Mammary epithelial cell (primary cell): ENCODE measurements at places on chromosomes 11 and 22.

GRCh38 chr11:14645015-14645912 is 1.7 kb downstream of the PDE3B start:
- peak; percentile 11 for DNase-seq

GRCh38 chr22:20866736-20867135 is 7.9 kb downstream of the SNAP29 start:
- DNase-seq: no peak

GRCh38 chr11:44606472-44606871 is 41.0 kb downstream of the CD82 start:
- no peak for DNase-seq

DNA sequence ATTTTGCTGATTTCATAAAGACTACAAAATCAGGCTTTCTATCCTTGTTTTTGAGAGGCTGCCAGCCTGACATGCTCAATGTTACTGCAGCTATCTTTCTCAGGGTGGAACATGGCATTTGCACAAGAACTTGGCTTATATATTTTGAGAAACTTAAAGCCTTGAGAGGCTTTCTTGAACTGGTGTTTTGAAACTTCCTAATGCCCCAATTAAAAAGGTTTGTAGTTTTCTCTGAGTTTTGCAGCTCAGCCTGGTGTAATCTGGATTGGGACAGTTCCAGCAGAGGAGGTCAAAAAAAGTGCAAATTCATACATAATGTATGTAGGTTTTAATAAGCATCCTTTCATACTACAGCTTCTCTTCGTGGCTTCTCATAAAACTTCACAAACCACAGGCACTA is 223.4 kb downstream of the FAM76B start:
- no peak for DNase-seq

GRCh38 chr11:2301631-2302305 is at the start of the genes C11orf21 and TSPAN32:
Gene C11orf21, minus strand, starts transcription at chr11:2301918. Its CDS starts 110 bp downstream, at chr11:2301808.
Gene TSPAN32, plus strand, starts transcription at chr11:2302013. Its CDS starts 137 bp downstream, at chr11:2302150.
- no peak for DNase-seq

GRCh38 chr22:20517422-20517821 is 10.0 kb downstream of the MED15 start:
- peak; percentile 71 for DNase-seq

GRCh38 chr11:116263770-116264169 is 509.0 kb downstream of the BUD13 start:
- DNase-seq: no peak

GRCh38 chr11:105491394-105491793 is 118.5 kb upstream of the GRIA4 start:
- no peak for DNase-seq

DNA sequence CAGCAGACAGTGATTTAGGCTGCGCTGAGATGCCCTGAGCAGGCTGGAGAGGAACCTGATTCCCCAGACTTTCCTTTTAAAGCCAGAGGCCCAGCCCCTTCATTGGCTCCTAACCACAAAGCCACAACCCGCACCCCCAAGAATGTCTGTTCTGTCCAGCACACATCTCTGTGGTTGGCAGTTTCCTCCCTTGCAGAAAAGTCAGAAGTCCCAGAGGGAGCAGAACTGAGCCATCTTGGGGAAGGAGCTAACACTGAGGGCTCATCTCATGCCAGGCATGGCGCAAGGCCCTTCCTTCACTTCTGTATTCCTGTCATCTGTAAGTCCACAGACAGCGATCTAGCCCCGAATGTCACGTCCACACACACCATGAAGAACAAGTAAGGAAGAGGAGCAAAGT is 97.1 kb upstream of the SYT13 start:
- peak; percentile 6 for DNase-seq

DNA sequence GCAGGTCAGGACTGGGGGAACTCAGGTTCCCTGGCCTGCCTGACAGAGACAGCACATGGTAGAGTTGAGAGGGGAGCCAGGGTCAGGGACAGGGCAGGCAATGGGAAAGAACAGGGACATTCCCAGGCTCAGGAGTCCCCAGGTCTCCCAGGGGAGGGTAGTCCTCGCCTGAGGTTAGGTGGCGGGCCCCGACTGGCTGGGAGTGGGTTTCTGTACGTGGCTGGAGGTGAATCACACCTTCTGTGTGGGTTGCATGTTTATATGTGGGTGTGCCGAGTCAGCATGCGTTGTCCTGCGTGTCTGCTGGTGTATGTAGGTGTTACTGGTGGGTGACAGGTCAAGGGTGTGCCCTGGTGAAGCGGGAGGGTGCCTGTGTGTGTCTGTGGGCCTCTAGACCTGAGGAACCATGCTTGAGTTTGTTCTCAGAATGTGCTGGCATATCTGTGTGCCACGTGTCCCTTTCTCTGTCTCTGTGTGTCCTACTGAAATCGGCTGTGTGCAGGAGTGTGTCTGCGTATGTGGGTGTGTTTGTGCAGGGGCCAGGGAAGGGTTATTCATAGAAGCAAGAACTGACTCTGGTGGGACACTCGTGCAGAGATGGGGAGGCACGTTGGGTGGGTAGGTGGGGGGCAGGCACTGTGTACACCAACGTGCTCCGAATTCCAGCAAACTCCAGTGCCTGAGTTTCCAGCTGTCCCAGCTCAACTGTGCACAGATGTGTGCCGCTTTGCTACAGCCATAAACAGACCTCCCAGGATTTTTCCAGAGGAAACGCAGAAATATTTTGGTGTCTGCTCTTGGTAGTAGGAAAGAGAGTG is 23.8 kb upstream of the OAF start:
- DNase-seq: peak; percentile 93

DNA sequence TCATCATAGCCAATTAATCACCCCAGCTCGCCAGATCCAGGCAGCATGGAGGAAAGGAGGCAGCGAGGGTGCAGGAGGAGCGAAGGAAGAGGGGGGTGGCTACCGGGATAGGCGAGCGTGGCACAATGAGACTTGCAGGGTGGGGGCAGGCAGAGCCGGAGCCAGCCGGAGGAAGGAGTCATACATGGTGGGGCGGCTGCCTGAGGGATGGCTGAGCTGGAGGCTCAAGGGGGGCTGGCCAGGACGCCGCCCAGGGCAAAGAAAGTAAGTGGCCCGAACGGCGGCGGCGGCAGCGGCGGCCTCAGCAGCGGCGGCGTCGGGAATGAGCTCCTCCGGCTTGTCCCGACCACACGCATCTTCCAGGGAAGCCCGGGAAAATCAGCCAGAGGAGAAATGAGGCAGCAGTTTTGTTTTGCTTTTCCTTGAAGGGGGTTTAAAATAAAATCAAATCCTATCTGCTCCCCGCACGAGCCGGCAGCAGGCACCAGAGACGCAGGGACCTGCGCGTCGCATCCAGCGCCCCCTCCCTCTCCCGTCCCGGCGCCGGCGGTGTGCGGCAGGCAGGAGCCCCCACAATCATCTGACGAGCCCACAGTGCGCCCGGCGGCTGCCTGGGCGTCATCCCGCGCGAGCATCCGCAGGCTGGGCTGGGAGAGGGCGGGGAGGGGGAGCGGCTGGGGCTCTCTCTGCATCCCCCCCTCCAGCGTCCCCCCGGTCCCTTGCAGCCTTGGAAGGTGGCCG is 263.6 kb downstream of the CTTN start:
- peak; percentile 25 for DNase-seq

DNA sequence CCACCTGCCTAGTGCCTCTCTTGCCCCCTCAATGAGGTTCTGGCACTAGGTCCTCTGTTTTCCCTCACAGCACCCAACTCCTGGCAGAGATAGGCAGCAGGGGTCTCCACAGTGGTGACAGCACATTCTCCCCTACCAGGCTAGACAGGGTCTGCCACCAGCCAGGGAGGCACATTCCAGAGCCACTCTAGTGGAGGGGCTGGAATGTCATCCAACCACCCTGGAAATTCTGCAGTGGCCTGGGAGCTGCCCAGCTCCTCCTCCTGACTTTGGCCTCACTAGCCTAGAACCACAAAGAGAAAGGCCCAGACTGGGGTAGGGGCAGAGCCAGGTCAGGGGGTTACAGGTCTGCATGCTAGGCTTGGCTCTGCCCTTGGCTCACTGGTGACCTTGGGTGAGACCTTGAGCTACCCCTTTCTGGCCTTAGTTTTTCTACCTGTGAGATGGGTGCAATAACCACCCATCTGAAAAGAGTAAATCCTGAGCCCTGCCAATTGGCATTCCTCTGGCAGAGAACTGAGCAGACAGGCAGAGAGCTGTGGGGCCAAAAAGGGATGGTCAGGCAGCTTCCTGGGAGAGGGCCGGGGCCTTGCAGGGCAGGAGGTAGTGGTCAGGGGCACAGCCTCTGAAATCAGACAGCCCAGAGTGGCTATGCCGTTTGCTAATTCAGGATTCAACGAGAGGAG is 7.1 kb downstream of the P2RY2 start:
- no peak for DNase-seq

- no peak for DNase-seq
These were observed 30.7 kb downstream of the FAM168A start for GRCh38 chr11:73566977-73567755.

DNA sequence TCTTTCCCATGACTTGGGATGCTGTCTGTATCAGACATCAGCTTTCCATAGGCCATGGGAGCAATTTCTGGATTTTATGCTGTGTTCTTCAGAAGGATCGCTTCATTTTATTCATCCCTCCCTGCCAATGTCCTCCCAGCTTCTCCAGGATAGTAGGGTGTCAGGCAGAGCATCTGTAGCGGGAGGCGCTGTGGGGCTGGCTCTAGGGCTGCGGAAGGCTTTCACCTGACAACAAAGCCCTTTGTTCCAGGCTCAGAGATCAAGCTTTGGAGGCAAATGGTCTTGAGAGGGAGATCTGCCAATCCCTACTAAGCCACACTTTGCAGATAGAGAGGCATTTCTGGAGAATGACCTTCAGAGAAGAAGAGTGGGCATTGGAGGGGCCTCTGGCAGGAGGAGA is 29.5 kb upstream of the FTH1 start:
- no peak for DNase-seq

GRCh38 chr11:82874646-82875523 is 25.3 kb downstream of the PRCP start:
- no peak for DNase-seq

GRCh38 chr11:95296621-95297025 is 65.6 kb upstream of the SESN3 start:
- DNase-seq: no peak

DNA sequence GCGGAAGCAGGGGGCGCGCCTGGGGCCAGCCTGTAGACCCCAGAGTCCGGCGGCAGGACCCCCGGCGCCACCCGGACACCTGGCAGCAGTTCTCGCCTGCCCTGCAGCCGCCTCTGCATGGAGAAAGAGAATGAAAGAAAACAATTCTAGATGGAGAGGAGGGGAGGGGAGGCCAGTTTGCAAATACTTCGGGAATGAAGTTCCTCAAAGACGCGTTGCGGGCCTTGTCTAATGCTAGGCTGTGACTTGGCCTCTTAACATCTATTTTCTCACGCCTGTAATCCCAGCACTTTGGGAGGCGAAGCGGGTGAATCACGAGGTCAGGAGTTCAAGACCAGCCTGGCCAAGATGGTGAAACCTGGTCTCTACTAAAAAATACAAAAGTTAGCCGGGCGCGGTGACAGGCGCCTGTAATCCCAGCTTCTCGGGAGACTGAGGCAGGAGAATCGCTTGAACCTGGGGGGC is 2.1 kb upstream of the BARX2 start:
- no peak for DNase-seq

DNA sequence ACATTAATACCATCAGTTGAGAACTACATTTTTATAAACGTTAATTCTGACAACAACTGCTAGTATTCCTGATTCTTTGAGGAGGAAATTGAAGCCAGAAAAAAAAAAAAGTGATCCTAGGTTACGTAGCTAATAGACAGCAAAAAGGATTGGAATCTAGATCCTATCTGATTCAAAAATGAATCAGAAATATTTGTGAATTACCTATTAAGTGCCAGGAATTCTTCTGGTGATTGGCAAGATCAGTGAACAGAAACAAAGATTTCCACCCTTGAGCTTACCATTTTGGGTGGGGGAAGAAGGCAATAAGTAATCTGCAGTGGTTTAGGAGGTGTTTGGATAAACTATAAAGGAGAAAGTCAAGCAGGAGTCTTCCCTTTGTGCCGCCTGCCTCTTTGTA is 63.9 kb upstream of the LARGE1 start:
- no peak for DNase-seq

GRCh38 chr22:50705219-50705691 is 32.6 kb downstream of the SHANK3 start:
- DNase-seq: no peak

DNA sequence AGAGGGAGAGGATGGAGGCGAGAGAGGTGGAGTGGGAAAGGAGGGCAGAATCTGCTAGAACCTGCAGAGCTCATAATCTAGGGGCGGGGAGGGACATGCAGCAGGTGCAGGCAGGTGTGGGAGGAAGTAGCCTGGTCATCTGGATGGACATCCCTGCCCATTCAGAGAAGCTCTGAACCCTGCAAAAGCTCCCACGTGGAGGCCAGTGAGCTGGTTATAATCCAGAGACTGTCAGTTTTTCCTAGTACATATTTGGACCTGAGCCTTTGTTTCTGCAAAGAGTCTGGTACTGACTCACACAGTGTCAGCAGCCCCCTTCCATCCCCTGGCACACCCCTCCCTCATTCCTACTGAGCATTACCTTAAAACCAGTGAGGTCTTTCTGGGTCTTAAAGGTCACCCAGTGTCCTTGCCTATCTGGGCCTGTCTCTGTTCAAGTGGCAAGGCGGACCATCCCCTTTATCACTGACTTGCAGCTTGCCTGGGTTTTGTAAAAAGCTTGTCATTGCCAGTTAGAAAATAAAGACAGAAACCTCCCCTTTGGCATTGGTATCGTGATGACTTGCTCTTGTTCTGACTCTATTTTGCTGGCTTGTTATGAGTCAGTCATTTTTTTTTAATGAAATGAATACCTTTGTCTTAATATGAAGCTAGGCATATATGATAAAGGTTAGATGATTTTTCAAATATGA is 26.1 kb downstream of the PTPRJ start:
- peak; percentile 65 for DNase-seq
